ENCODE measurements at places on chromosomes 11 and 22.

DNA sequence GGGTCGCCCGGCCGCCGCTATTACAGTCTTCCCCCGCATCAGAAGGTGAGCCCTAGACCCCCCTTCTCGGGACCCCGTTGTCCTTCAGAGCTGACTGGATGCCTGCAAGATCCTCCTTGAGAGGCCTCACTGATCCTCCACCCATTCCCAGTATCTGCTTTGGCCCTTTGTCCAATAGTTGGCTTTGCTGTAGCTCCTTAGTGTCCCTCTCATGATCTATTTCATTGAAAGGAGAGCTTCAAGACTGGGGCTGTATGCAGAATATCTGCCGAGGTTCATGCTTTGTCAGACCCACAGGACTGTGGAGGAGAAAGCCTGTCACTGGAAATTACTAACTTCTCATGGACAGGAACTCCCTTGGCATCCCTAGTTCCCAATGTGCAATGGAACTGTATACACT, 499 bp downstream of the DLAT start:
- no peak for DNase-seq

DNA sequence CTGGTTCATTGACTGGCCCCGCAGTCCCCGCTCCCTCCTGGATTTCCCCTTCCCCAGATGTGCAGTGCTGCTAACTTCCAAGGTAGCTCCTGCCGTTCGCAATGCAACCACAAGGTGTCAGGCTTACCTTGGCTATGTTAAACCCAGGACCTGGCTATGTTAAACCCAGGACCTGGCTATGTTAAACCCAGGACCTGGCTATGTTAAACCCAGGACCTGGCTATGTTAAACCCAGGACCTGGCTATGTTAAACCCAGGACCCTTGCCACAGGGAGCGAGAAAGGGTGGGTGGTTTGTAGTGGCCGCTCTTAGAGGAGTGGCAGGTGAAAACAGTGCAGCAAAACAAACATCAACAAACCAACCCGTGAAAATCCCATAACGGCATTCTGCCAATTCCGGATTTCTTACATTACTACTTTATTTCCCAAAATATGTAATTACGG, 2.9 kb upstream of the ADAMTS8 start:
- DNase-seq = no peak

DNA sequence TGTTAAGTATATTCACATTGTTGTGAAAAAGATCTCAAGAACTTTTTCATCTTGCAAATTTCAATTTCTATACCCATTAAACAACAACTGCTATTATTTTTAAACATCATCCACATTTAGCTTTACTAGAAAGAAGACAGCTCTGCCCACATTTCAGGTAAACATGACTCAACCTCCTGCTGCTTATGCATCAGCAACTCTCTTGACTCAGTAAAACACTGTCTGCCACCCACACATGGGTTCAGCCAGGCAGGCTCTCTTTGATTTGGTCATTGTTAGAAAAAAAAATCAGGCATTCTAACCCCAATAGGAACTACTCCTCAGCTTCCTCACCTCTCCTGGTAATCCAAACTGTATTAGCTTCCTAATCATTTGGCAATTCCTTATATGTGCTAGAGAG, 5.1 kb upstream of the ENDOD1 start:
- DNase-seq = no peak

DNA sequence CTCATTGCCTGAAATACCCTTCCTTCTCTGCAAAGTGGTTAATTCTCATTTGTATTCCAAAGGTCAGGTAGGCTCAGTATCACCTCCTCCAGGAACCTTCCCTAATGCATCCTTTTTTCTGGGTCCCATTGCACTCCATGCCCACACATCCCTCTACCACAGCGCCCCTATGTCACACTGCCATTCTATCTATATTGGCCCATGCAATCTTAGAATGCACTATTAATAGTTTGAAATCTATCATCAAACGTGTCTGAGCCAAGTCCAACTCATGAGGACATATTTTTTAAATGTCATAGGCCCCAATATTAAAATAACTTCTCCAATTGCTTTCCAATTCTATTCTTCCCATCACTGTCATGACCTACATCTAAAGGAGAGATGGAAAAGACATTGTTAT, 495.1 kb downstream of the SOX6 start:
- DNase-seq = no peak

GRCh38 chr11:76776472-76776871, 6.7 kb upstream of the TSKU start:
- no peak for DNase-seq

DNA sequence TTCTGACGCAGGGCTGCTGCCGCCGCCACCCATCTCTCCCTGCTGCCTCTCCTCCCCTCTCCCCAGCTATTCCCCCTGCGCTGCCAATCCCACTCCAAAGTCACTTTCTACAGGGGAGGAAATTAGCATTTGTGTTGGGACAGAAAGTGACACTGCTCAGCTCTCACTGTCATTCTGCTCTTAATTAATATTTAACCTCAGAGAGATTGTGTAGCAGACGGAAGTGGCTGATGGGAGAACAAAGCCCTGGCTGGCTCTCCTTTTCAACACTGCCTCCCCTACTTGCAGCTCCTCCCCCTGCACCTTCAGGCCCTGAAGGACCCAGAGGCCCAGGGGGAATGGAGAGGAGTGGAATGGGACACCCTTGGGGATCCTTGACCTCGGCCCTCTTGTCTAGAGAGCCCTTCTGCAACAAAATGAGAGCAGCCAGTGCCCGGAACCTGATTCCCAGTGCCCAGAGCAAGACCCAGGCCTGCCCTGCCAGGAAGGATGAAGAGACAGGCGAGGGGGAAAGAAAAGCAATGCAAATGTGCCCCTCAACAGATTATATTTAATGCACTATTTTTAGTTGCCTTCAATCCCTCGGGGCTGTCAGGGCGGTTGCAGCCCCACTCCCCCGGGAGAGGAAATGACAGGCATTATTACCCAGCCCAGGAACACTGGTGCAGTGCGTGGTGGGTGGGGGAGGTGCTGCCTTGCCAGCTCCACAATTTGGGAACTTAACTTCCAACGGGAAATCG, 14.6 kb upstream of the NRGN start:
- no peak for DNase-seq

DNA sequence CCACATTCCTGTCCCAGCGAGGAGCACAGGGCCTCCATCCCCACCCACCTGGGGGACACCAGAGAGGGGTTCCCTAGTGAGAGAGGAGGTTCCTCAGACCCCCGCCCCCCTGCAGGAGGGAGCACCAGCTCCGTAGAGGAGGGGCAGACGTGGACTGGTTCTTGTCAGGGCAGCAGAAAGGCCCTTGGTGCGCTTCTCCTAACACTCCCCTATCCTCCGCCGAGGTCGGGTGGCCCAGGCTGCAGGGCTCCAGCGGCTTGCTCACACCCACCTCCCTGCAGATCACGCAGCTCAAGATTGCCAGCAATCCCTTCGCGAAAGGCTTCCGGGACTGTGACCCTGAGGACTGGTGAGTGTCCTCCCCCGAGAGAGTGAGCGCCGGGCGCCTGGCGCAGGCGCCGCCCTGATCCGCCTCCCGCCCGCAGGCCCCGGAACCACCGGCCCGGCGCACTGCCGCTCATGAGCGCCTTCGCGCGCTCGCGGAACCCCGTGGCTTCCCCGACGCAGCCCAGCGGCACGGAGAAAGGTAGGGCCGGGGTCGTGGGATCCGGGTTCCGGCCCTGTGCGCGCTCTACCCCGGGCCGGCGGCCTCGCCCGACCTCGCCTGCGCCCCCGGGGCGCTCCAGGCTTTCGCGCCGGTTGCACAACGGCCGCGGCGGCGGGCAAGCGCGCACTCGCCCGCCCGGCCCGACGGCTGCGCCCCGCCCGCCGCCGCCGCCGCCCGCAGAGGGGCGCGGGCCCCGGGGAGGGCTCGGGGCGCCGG, 5.1 kb downstream of the TBX1 start:
- DNase-seq = no peak

GRCh38 chr22:48939441-48940265, 888.0 kb downstream of the BRD1 start:
- no peak for DNase-seq

DNA sequence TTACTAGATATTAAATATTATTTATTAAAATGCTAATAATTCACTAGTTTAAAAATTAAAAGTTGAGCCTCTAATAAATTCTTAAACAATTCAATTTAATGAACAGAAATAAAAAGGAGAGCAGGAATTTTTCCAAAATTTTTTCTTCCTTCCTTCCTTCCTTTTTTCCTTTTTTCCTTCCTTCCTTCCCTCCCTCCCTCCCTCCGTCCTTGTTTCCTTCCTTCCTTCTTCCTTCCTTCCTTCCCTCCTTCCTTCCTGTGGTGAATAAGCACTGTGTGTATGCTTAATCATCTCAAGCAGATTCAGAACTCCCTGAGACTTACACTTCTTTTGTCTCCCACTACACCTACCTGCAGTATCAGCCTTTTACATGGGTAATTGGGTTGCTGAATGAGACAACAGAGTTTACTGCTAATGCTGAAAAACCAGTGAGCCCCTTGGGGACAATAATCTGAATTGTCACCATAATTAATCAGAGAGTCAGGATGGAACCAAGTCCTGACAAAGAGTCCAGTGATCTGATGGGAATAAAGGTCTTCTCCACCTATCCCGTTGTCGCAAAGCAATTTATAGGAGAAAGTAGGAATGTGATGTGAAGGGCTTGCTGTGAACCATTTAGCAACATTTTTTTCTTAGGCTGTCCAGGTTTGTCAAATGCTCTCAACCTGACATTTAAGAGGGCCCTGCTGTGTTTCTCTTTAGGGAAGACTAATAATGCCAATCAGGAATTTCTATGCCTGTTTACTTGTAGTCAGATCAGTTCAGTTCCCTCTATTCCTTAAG, 58.1 kb upstream of the CEP295 start:
- no peak for DNase-seq

DNA sequence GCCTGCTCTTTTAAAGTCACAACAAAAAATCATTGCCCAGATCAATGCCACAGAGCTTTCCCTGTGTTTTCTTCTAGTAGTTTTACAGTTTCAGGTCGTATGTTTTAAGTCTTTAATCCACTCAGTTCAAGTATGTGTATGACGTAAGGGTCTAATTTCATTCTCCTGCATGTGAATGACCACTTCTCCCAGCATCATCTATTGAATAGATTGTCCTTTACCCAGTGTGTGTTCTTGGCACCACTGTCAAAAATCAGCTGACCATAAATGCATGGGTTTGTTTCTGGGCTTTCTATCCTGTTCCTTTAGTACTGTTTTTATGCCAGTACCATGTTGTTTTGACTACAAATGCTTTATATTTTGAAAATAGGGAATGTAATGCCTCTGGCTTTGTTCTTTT, 28.1 kb downstream of the INTS4 start:
- no peak for DNase-seq

- no peak for DNase-seq
These were observed 10.6 kb downstream of the CPT1A start for GRCh38 chr11:68831124-68831523.

DNA sequence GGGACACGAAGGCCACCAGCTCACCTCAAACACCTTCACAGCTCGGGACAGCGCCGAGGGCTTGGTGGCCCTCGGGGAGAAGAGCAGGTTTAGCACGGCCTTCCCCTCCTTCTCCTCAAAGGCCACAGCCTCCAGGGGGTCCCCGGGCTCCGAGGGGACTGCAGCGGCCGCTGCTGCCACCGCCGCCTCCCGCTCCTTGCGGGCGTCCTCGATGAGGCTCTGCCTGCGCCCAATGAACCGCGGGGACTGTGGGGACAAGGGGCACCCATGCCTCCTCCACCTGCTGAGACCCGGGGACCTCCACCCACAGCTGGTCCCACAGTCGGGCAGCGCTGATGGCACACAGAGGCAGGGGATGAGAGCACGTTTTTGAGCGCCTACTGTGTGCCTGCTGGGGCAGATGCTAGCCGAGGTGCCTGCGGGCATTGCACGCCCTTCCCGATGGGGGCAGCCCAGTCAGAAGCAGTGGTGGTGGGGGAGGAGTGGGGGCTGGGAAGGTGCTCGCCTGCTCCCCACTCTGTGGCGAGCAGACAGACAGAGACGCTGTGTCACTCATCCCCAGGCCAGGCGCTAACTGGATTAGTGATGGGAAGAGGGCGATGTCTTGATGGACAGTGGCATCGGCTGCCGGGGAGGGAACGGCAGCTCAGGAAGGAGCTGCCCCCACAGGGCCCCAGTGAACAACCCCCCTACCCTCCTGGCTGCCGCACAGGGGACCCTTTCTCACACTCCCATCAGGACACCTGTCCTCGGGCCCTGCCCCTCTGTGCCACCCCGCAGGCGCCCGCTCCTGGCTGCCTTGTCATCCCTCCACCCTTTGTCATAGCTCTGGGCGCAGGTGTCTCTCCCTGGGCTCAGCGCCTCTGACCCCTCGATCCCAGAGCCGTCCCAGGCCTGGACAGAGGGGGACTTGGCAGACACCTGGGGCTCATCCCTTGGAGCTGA, 1.7 kb downstream of the TH start:
- DNase-seq = no peak

GRCh38 chr11:5303626-5304025, 1.9 kb upstream of the OR51B4 start:
- DNase-seq = no peak

DNA sequence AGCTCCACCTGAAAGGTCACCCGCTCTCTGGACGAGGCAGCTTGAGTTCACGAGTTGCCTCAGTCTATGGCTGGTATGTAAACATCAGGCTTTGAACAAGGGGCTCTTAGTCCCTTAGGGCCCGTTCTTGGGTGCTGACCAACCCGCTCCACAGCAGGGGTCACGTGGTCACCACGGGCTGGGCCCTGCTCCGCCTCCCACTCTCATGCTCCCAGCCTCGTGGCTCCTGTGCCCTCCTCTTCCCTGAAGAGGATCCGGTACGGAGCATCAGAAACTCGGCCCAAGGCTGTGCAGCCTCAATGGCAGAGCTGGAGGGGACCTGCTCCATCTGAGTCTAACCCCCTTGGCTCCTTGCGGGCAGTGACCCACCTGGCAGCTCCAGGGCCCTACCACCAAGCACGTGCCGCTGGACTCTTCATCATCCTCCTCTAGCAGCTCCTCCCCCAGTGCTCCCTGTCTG, 54.2 kb upstream of the TTLL12 start:
- no peak for DNase-seq

DNA sequence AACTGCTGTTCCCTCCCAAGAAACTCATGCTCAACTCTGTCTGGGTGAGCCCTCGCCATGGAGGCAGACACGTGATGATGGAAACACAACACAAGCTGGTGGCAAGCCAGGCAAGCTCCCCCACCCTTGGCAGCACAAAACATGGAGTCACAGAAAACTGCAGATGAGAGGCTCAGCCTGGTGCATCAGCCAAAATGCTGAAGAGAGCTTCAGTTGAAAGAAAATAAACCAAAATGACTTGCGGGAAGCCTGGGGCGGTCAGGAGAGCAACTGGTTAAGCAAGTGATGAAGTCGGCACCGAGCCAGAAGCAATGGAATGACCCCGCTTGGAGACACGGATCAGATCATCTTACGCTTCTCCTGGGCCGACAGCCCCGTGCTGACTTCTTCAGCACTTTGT, 68.3 kb downstream of the C11orf58 start:
- DNase-seq = no peak

DNA sequence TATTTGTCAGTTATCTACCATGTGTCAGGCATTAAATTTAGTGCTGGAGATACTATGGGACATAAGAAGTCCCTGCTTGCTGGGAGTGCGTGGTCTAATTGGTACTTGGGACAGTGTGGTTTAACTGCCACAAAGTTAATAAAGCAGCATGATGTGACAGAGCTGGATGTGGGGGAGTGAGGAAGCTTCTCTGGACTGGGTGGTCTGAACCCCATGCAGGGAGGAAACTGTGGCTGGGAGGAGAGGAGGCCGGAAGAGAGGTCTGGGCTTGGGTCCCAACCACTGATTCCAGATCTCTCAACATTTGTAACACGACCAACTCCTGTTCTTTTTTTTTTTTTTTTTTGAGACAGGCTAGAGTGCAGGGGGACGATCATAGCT, 37.1 kb downstream of the ST3GAL4 start:
- no peak for DNase-seq

GRCh38 chr11:23543651-23544222, 683.5 kb upstream of the CCDC179 start:
- no peak for DNase-seq

Measured in esophagus squamous epithelium (tissue), 5 donors.